ENCODE measurements at places on chromosomes 5 and 9.

GRCh38 chr5:71679714-71680113, 39.4 kb upstream of the CARTPT start:
- DNase-seq, result no peak

- no peak for DNase-seq
These were observed 275.7 kb upstream of the DAB2 start for GRCh38 chr5:39700523-39700922.

DNA sequence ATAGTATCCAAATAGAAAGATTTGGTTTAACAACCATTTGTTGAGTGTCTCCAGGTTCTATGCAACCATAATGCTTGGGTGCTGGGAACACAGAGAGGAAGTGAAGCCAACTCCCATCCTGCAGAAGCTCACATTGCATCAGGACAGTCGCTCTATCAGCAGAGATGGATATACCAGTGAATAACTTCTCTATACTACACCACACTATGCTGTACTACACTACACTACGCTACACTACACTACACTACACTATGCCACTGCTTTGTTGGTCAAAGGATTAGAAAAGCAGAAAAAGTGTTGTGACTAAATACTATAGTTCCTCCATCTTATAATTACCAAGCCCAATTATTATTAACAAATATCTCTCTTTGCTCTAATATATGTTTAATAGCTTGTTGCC, 89.2 kb upstream of the PRRC1 start:
- no peak for DNase-seq

GRCh38 chr5:78509884-78510769, 138.4 kb downstream of the LHFPL2 start:
- peak; percentile 60 for DNase-seq

- DNase-seq, result no peak
These were observed 3.3 kb upstream of the MSMP start for GRCh38 chr9:35757226-35757891.

DNA sequence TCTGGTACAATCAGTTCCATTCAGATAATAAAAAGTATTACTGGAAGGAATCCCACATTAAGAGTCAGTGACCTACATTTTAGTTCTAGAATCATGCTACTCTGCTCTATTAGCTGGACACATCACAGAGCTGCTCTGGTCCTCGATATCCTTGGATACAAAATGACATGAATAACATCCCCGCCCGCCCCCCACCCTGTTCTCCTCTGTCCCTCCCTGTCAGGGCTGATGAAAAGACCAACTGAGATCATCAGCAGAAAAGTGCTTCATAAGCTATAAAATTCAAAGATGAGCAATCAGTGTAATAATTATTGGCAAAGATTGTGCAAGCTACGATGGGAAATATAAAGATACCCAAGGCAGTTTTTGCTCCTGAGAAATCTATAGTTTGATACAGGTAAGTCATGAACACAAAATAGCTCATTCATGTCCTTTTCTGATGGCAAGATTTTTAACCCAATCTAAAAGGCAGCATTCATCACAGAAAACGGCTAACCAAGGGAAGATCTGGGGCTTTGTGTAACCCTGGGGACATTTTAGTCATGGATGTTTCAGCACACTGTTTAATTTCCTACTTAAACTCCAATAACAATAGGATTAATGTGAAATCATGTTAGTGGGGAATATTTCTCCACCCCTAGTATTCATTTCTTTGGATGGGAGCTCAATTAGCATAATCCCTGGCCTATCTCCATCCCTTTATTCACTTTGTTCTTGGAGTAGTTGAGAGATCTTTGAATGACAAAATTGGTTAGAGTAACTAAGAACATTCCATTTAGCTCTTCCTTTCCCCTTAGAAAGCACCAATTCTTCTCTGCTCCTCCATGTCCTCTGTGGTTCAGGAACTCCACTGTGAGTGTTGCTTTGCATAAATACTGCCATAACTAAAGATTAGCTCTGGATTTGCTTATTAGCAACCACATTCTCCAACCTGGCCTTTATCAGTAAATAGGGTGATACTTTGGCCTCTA, 459.4 kb upstream of the GRIA1 start:
- no peak for DNase-seq

DNA sequence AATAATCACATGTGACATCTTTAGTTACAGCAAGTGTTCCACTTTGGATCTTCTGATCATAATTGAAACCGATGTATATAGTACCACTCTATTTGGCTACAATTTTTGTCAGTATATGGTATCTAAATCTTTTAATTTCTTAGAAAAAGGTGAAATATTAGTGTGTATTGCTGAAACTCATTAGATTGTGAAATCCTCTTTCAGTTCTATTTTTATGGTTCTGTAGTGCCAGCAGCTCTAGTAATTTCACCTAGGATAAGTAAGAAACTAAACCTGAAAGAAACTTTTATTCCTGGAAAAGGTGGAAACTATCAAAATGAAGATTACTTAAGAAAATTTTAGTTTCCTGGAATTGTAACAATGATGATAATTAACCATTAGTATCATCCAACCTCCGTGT, 370.9 kb downstream of the NNT start:
- no peak for DNase-seq

GRCh38 chr9:129669946-129670345, 4.5 kb downstream of the PRRX2 start:
- no peak for DNase-seq

DNA sequence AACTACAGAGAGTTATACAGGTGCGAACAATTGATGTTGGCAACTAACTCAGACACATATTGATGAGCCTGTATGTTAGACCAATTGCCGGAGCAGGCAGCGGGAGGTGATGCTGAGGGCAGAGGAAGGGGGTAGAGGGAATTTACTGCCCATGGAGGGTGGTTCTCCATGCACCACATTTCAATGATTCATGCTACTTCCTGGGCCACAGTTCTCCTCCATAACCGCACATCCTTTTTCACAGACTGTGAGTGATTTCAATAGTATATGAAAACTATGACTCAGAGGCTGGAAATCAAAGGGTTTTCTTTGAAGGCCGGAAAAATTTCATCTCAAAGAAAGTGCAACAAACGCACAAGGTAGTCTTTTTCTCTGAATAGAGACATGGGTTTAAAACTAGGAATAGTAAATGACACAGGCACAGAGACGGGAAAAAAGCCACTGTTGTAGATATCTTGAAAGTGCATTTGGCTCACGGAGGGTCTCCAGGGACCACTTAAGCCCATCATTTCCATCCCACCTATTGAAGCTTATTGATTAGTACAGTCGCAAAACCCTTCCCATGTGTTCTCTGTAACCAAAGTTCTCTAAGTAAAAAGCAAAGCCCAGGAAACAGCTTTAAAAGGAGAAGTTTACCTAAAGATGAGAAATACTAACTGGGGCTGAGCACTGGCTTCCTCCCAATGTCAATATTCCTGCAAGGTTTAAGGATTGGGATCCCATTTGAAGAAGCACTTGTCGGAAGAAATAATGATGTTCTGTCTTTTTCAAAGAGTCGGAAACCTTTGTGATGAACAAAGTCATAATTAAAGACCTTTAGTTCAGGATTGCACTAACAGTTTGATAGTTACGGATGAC, 28.0 kb upstream of the ADAM19 start:
- no peak for DNase-seq

All from GM19239 (cell line).